ENCODE measurements at places on chromosomes 7 and 10.
A peak's percentile ranks its signal among the peaks of the same experiment; 100 is the strongest.

GRCh38 chr7:13912715-13913278, 76.7 kb downstream of the ETV1 start:
- DNase-seq = no peak

- DNase-seq = peak; percentile 16
These were observed 12.6 kb upstream of the NRBF2 start for GRCh38 chr10:63120554-63120953.

DNA sequence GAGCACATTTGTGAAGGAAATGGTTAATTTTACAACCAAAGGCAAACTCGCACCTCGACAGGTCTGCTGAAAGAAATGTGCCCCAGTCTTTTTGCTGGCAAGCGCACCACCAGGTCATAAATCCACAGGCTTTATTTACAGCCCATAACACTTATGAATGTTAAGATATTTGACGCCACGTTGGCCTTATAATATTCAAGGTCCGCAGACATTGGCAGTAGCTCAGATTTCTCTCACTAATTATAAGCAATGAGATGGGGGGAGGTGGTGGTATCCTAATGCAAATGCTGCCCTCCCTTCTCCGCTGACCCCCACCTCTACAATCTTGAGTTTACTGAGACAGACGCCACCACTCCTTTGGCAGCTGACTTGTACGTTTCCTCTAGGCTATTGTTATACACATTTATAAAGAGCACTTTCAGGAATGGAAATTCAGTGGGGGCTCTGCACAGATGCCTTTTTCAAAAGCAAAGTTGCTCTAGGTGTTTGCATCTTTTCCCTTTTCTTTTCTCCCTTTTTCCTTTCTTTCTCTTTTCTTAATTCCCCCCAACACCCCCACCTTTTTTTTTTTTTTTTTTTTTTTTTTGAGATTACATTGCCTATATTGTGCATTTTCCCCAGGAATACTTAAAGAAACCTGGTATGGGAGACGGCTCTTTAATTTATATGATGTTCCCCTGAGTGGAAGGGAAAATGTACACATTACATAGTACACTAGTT, 6.7 kb downstream of the TCF7L2 start:
- no peak for DNase-seq

- peak; percentile 51 for DNase-seq
These were observed 183.5 kb upstream of the INHBA start for GRCh38 chr7:41886262-41886900.

DNA sequence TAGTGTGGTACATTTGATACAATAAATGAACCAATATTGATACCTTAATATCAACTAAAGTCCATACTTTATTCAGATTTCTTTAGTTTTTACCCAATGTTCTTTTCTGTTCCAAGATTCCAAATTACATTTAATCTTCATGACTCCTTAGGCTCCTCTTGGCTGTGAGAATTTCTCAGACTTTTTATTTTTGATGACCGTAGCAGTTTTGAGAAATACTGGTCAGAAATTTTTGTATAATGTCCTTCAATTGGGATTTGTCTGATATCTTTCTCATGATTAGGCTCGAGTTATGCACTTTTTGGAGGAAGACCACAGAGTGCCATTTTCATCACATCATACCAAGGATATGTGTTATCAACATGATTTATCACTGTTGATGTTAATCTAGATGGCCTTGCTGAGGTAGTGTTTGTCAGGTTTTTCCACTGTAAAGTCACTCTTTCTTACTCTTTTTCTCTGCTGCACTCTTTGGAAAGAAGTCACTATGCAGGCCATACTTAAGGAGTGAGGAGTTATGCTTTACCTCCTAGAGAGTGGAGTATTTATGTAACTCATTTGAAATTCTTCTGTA, 12.9 kb upstream of the ENTPD1 start:
- DNase-seq = no peak

- DNase-seq = no peak
These were observed 244.1 kb downstream of the PTPRN2 start for GRCh38 chr7:158343526-158343925.

DNA sequence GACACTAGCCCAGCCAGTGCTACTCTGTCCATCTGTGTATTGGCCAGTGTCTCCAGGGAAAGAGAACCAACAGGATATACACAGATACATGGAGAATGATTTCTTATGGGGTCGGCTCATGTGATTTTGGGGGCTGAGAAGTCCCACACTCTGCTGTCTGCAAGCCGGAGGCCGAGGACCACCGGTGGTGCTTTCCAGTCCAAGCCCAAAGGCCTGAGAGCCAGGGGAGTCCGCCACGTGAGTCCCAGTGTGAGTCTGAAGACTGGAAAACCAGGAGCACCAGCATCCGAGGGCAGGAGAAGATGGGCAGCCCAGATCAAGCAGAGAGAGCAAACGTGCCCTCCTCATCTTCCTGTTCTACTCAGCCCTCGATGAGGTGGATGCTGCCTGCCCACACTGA, 71.5 kb downstream of the C10orf143 start:
- DNase-seq = no peak

DNA sequence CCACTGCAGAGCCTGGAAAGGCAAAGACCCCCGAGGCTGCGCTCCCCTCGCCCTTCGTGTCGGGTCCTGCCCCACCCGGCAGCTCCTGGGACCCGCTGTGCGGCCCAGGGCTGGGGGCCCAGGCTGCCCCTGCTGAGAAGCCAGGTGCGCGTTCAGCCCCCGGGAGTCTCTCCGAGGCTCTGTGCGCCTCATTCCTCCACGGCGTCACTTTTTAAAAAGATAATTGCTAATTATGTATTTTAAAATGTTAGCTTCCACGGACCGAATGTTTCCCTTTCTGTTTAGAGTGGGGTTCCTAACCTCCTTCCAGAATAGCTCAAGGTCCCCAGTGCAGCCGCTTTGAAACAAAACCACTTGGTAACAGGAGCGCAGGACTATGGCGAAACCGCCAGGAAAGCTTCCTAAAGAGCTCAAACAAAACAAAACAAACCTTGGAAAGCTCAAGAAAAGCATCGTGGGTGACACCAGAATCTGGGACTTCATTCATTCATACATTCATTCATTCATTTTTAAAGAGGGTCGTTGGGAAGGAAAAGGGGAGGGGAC, 45.6 kb downstream of the PDIA4 start:
- DNase-seq = peak; percentile 35

DNA sequence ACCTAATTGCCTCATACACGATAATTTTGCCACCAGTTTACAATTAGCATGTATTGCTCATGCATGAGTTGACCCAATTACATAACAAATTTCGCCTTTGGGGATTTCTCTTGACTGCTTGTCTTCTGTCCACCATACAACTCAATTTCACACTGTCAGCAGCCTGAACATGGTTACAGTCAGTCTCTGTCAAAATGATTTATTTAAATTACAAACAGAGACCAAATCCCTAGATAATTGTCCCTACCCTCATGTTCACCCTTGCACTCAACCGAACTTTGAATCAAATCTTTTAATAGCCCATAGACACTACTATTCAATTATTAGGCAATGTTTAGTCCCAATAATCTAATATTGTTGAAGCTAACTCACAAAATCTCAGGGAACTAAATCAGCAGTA, 59.7 kb upstream of the NEBL start:
- no peak for DNase-seq

DNA sequence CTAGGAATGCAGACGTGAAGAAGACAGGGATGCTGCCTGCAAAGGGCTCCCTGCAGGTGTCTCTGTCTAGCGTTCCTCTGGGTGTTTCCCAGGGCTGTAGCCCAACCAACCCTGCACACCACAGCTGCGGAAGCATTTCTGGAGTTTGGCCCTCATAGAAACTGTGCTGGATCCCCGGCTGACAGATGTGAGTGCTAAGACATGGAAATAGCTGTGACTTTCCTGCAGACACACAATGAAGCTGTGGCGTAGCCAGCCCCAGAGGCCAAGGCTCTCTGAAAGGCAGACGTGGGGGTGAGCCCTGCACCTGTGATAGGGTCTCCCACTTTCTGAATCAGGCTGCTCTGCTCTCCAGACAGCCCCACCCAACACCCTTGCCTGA, 44.8 kb downstream of the ADCYAP1R1 start:
- no peak for DNase-seq

- DNase-seq = no peak
These were observed 72.0 kb downstream of the KCNMA1 start for GRCh38 chr10:77565590-77566023.

GRCh38 chr7:91226411-91226810, 37.8 kb upstream of the FZD1 start:
- no peak for DNase-seq

- no peak for DNase-seq
These were observed 5.5 kb downstream of the GTPBP10 start for GRCh38 chr7:90351987-90352386.

GRCh38 chr7:118129041-118129795, 54.7 kb upstream of the LSM8 start:
- no peak for DNase-seq

DNA sequence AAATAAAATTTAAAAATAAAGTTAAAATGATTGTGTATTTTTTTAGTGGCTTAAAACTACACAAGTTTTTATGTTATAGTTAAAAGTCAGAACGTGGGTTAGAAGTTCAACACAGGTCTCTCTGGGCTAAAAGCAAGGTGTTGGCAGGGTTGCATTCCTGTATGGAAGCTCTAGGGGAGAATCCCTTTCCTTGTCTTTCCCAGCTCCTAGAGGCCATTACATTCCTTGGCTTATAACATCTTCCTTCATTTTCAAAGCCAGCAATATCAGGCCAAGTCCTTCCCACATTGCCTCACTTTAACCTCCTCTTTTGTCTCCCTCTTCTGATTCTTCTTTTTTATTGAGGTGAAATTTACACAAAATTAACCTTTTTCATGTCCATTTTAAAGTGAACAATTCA, 52.4 kb upstream of the EEPD1 start:
- no peak for DNase-seq

- DNase-seq = no peak
These were observed 26.0 kb upstream of the WIPF3 start for GRCh38 chr7:29780346-29780745.

DNA sequence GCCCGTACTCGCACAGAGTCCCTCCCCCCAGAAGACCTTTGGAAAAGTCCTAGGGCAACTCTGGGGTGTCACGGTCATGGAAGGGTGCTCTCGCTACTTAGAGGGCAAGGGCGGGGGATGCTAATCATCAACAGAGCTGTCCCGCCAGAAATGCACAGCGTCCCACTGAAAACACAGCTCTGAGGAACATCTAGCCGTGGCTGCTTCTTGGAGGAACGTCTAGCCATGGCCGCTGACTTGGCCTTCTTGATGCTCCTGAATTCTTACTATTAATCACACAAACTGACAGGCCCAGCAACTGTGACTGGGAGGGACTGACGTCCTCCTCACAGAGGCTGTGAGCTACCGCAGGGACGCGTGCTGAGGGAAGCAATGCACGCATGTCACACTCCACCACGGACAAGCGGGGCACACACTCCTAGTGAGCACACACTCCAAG, 1.7 kb downstream of the TUBGCP2 start:
- no peak for DNase-seq

DNA sequence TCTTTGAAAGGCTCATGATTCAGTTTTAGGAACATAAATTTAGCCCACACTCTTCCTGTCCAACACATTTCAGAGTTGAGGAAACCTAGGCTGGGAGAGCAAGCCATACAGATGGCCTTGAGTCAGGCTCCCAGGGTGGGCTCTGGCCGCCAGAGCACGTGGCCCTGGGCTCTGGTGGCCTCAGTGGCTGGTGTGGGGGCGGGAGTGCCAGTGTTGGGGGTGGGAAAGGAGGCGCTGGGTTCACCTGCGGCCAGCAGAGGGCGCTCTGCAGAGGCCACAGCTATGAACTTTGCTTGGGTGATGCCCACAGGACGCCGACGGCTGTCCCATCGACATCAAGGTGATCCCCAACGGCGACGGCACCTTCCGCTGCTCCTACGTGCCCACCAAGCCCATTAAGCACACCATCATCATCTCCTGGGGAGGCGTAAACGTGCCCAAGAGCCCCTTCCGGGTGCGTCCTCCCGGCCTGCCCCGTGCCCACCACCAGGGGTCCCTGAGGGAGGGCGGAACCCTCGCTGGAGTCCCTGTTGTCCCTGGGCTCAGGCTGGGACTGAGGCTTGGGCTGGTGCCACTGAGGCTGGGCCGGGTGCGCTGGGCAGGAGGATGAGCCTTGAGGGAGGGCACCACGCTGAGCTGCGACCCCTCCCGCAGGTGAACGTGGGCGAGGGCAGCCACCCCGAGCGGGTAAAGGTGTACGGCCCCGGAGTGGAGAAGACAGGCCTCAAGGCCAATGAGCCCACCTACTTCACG, 11.9 kb downstream of the FLNC start:
- DNase-seq = peak; percentile 79

DNA sequence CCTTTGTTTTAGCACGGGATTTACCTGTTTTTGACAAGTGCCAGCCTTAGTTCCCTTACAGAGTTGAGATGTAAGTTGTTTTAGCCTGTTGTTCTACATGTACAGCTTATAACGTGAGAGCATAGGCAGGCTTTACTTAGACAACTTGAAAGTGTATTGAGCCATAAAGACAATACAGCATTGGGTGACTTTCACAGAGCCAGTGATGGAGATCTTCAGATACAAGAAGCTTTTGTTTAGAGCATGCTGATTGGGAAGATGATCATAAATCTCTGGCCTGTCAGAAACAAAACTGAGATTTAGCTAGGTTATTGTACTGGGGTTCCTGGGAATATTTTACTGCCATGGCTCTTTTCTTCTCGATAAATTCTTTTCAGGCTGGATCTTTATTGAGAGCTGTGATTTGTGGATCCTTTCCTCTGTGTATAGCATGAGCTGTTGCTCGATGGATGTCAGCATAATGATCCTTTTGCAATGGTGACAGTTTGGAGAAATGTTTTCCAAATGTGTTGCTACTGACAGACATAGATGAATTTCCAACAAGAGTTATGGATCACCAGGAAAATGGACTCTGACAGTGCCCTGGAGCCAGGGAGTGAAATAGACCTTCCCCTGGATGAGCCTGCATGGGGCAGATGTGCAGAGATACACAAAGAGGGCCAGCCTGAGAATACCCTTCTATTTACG, 30.2 kb downstream of the LHFPL3 start:
- DNase-seq = no peak

DNA sequence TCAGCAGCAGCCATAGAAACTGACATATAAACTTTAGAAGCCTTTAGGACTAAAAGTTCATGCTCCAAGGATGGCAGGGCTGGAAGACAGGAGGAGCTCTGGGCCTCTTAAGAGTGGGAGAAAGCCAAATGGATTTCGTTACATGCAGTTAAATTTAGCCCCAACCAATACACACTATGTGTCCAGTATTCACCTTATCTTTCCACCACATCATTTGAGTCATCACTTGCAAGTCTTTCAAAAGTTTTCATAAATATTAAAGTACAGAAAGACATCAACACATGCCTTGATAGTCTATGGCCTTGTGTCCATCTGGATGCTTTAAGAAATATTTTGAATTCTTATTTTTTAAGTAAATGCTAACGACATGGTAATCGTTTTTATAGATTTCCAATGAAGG, 392.4 kb upstream of the LRRN3 start:
- DNase-seq = no peak

GRCh38 chr7:132943645-132944044, 138.2 kb downstream of the CHCHD3 start:
- DNase-seq = no peak

- no peak for DNase-seq
These were observed 54.8 kb downstream of the EVX1 start for GRCh38 chr7:27297356-27297755.

DNA sequence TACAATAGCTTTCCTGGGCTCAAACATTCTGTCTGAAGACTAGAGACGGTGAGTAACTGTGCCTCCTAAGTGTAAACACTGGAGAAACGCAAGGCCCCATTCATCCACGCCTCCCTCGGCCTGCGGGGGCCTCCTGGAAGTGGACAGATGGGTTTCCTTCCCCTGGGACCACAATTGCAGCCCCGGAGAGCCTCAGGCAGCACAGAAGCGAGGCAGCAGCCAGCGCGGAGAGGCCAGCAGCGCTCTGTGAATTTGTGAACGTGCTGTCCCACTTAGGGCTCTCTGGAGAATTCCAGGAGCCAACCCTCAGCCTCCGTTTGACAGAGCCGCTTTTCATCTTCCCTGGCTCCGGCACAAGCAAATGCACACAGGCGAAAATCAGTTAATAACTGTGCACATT, 23.2 kb upstream of the CALN1 start:
- no peak for DNase-seq
